ENCODE measurements at places on chromosomes 5 and 9.

DNA sequence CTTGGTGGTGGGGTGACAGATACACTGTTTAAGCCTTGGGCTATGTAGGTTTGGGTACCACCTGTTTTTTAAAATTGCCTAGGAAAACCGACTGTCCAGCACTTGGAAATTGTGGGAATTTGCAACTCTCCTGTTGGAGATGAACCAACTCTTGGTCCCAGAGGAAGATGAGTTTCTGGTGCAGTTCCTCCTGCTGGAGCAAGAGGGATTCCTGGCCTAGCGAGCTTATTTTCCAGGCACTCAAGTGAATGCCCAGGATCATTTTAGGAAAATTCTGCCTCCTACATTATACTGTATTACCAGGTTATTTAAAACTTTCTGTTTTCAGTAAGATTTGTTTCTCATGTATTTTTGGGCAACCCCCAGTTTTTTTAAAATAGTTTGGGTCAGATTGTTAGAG is 33.7 kb downstream of the AP3S1 start:
- DNase-seq: no peak

GRCh38 chr5:34490506-34491250 is 165.4 kb upstream of the RAI14 start:
- DNase-seq: no peak

GRCh38 chr5:92795633-92796032 is 785.4 kb downstream of the NR2F1-AS1 start:
- DNase-seq: no peak

GRCh38 chr9:72858089-72858912 is 94.6 kb downstream of the ALDH1A1 start:
- DNase-seq: no peak

DNA sequence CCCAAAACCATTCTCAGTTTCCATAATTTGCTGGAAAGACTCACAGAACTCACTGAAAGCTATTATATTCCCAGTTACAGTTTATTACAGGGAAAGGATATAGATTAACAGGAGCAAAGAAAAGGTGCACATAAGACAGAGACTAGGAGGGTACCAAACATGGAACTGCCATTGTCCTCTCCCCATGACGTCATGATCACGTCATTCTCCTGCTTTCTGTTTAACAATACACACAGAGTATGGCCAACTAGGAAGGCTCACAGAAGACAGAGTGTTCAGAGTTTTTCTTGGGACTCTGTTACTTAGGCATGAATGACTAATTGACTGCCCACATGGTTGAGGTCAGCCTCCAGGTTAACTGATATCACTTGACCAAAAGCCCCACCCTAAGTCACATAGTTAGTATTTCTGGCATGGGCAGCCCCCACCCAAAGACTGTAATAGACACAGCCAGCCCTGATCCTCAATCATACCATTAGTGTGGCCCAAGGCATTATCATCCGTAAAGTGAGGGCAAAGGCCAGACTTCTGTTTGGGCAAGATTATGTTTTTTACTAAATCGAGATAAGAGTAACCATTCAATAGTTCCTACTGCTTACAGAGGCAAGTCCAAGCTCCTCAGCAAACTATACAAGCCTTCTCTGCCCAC is 353.5 kb upstream of the POU5F2 start:
- no peak for DNase-seq

DNA sequence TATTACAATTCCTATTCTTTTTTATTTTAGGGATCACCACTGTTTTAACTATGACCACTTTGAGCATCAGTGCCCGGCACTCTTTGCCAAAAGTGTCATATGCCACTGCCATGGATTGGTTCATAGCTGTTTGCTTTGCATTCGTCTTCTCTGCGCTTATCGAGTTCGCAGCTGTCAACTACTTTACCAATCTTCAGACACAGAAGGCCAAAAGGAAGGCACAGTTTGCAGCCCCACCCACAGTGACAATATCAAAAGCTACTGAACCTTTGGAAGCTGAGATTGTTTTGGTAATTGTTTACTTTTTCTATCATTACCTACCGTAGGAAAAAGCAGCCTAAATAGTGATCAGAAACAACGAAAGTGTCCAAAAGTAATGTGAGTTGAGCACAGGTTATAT is 6.4 kb downstream of the GABRA6 start:
- DNase-seq: no peak

GRCh38 chr5:7897014-7897600 is 28.2 kb downstream of the MTRR start:
- DNase-seq: no peak

DNA sequence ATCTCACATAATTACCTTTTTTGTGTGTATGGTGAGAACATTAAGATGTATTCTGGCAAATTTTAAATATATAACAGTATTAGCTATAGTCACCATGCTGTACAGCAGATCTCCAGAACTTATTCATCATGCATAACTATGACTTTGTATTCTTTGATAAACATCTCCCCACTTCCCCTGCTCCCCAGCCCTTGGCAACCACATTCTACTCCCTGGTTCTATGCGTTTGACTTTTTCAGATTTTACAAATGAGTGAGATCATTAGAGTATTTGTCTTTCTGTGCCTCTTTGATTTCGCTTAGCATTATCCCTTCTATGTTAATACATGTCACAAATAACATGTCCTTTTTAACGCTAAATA is 49.4 kb downstream of the SMC2 start:
- no peak for DNase-seq

DNA sequence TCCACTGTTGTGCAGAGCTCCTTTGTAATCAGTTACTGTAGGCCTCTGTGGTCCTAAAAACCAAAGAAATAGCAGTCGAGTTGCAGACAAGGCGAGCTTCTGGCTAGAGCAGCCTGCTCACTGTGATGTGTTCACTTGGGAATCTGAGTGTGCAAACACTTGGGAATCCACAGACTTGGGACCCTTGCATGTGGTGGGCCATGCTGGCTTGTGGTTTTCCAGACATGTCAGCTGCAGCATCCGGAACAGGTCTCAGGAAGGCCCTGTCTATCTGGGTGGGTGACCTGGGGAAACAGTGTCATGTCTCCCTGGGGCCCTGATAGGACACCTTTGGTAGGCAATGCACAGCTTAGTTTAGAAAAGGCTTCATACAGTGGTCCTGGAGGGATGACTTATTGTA is 66.4 kb downstream of the WWC1 start:
- DNase-seq: no peak

DNA sequence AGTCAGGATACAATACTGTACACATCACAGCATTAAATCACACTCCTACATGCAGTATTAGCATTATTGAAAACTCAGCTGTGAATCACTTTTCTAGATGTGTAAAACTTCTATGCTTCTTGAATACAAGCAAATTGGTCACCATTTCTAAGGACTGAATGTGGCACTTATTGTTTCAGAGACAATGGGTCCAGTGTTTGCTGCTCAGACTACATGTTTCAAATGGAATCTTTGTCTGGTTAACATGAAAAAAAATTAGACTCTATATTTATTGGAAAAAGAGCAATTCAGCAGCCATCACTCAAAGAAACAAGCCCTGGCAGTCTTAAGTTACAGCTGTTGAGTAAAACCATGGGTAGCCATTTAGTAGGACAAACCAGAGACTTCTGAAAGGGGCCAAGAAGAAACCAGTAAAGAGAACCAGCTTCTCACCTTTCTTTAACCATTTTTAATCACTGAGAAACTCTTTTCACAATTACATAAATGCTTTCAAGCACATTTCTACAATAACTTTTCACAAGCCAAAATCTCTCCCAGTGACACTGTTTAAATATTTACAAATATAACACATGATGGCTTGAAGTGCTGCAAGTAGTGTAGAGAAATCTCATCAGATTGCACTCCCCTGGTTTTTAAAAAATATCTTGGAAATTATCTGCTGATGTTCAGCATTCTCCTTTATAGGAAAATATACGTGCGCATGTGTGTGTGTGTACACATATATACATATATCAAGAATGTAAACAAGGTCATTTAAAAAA is 35.2 kb downstream of the OR2K2 start:
- DNase-seq: no peak

- DNase-seq: no peak
Observed at GRCh38 chr5:128572051-128572929, 34.2 kb upstream of the FBN2 start.

GRCh38 chr5:106269252-106269843 is 1401.4 kb downstream of the EFNA5 start:
- no peak for DNase-seq

GRCh38 chr5:146699664-146700418 is 178.7 kb downstream of the PPP2R2B start:
- DNase-seq: no peak

DNA sequence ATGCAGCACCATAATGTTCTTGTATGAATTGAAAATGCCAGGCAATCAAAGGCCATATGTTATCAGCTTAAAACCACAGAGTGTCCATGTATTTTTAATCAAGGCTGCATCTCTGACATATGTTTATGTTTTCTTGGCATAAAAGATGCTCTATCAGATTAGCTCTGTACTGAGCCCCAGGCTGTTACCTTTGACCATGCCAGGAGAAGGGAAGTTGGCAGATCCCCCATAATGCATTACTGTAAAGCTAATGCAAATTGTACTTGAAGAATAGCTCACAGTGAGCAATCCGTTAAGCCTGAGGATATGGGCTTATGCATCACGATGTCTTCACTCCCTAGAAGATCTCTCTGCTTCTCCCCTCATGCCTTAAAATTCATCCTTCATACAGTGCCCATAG is 414.4 kb downstream of the BRINP1 start:
- no peak for DNase-seq

- peak; percentile 7 for DNase-seq
Observed at GRCh38 chr5:76601470-76601869, 21.7 kb downstream of the F2RL2 start.

GRCh38 chr9:83284746-83285145 is 221.8 kb upstream of the RASEF start:
- no peak for DNase-seq

DNA sequence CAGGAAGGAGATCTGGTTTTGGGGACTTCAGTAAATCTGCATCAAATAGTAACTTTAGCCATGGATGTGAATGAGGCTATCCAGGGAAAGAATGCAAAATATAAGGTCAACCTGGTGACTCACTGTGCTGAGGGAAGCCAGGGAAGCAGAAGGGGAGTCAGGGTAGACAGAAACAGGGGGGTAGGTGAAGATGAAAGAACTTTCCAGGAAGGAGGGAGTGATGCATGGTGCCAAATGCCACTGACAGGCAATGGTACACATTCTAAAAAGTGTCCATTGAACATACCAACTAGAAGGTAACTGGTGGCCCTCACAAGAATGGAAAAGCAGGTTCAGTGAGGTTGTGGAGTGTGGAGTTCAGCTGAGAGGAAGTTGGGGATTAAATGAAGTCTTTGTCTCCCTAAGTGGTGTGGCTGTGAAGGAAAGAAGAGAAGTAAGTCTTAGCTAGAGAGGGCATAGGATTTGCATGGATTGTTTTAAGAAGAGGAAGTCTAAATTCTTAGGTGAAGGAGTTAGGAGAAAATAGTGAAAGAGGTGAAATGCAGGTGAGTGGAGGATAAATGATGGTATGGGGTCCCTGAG is 35.5 kb downstream of the PALM2AKAP2 start:
- DNase-seq: no peak

- DNase-seq: no peak
Observed at GRCh38 chr5:138021771-138022170, 11.1 kb downstream of the FAM13B start.

GRCh38 chr5:161261668-161262323 is 284.7 kb downstream of the GABRB2 start:
- no peak for DNase-seq

DNA sequence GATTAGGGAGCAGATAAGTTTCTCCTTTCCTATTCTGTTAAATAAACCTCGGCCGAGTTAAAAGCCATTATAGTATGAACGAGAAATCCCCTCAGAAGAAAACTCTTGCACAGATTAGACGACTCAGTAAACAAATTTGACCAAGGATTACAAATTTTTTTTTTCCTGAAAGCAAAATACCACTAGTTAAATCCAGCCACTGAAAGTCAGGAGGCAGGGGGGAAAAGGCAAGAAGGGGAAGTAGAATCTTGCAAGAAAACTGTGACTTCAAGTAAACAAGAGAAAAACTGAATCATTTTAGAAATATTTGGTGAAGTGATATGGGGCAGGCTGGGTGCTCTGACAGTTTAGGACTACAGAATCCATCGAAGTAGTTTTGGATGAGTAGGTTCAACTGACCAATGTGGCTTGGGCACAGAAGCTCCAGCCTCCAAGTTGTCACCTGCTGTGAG is 251.0 kb downstream of the DENND1A start:
- DNase-seq: no peak

GRCh38 chr9:130713286-130713960 is 19.8 kb downstream of the EXOSC2 start:
- DNase-seq: peak; percentile 6

DNA sequence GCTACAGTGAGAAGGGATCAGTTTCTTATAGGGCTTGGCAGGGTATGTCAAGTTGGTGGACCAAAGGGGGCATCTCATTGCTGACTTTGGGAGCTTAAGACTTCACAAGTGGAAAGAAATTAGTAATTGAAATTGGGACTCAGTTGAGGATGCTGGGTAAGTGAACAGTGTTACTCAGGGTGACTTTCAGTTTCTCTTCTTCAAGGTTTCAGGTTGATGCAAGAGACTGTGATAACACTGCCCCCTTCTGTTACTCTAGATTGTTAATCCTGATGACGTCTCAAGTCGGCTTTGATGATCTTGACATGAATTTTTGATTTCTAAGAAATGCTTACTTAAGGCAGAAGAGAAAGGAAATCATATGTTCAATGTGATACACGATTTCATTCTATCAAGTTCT is 21.3 kb downstream of the KCTD16 start:
- DNase-seq: no peak

GRCh38 chr5:178817506-178817905 is 42.2 kb upstream of the ZNF354B start:
- no peak for DNase-seq

DNA sequence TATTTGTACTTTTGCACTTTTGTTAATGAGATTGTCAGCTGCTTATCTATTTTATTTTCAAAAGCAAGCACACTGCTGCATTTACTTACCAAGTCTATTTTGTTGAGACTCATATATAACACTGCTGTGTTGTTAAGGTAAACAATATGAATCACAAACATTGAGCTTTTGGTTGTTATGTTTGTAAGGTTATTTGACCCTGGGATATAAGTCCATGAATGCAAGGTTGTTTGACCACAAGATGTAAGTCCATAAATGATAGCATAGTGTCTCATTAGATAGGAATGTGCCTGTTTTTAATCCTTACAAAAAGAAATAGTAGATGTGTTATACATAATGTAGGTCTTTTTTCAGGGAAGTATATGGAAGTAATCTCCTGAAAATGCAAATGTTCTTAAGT is 845.9 kb downstream of the CDH9 start:
- DNase-seq: no peak

GRCh38 chr9:133619791-133620190 is 10.6 kb upstream of the FAM163B start:
- DNase-seq: no peak

DNA sequence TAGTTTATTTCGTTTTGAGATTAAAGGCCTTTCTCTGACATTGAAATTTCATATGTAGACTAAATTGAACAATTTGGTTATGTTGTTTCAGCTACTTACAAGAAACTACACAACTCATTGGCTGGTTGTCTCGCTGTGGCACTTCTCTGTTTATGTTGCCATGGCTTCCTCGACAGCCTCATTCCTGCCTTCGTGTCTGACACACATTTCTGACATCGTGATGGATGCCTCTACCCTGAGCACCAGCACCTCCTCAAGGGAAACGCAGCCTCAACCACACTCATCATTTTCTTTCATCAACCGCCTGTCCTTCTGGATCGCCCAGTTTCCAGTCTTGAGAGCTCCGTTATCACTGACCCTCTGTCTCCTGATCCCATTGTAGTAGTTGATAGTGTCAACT is 562.8 kb downstream of the PDE4D start:
- DNase-seq: no peak

Data from activated gamma-delta T cell treated with anti-CD3 and anti-CD28 coated beads, Interleukin-2, amount 50 U/mL, for 16 hours (primary cell).